ENCODE measurements at places on chromosomes 6 and 20.

DNA sequence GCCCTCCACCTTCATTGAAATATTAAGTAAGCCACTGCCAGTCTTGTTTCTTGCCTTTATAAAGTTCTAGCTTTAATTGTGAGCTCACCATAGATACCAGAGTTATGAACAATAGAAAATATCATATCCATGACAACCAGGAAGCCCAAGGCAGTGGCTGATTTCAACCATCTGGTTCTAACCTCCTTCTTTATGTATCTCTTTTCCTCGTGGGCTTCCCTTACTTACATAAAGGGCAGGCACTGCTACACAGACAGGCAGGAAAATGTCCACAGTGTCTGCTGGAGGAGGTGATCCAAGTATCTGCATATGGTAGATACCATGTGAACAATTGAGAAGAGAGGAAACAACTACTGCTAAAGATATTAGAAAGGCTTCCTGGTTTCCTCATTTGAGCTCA, 65.2 kb upstream of the PRND start:
- no peak for DNase-seq

GRCh38 chr6:13689511-13690256, 22.0 kb downstream of the RANBP9 start:
- no peak for DNase-seq

- no peak for DNase-seq
Observed at GRCh38 chr6:158413028-158413427, 100.8 kb downstream of the TULP4 start.

DNA sequence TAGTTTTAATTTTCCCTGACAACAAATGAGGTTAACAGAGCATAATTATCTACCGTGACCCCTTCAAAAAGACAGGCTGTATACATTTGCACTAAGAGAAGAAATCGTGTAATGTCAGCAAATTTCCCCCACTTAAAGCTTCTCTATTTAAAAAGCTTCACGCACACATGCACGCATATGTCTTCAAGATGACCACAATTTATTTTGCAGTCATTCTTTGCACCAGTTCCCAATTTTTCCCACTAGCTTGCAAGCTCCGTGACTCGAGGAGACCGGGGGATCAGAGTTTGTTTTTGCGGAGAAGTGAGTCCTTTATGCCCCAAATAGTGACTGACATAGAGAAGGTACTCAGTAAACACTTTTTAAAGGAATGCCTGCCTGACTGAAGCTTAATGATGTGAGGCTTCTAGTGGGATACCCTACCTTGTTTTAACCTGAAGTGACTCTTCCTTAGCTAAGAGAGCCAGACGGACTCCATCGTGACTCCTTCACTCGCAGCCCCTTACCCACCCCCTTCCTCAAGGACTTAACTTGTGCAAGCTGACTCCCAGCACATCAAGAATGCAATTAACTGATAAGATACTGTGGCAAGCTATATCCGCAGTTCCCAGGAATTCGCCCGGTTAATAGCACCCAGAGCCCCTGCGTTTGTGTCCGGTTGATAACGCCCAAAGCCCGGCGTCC, 9.3 kb upstream of the NQO2 start:
- no peak for DNase-seq

DNA sequence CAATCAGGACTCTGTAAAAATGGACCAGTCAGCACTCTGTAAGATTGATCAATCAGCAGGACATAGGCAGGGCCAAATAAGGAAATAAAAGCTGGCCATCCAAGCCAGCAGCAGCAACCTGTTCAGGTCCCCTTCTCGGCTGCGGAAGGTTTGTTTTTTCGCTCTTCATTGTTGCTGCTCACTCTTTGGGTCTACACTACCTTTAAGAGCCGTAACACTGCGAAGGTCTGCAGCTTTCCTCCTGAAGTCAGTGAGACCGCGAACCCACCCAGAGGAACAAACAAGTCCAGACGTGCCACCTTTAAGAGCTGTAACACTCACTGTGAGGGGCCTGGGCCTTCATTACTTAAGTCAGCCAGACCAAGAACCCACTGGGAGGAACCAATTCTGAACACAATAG, 223.2 kb upstream of the EXOC2 start:
- no peak for DNase-seq

GRCh38 chr6:22145823-22146677, 150.8 kb downstream of the PRL start:
- DNase-seq = no peak

DNA sequence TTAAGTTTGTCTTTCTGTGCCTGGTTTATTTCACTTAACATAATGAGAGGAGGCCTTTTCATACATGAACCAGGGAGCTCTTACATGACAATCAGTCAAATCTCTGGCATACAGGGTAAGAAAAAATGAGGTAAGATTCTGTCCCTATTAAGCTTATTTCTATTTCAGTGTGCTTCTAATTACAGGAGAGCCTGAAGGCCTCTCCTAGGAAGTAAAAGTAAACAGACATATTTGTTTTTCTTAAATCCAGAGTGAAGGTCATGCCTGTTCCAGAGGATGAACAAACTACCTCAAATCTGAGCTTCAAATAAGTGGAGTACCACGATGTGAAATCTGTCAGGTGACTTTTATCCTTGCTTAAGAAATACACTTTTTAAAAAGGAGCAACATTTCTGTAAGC, 72.6 kb downstream of the POPDC3 start:
- no peak for DNase-seq

- DNase-seq = no peak
Observed at GRCh38 chr6:125196613-125197012, 43.0 kb downstream of the TPD52L1 start.

GRCh38 chr6:163943607-163944385, 529.3 kb downstream of the QKI start:
- no peak for DNase-seq

- no peak for DNase-seq
Observed at GRCh38 chr6:169766232-169766631, 14.8 kb downstream of the ERMARD start.

- DNase-seq = no peak
Observed at GRCh38 chr6:143607974-143608373, 69.8 kb upstream of the PHACTR2 start.

- DNase-seq = no peak
Observed at GRCh38 chr6:75997696-75998095, 74.8 kb downstream of the IMPG1 start.

DNA sequence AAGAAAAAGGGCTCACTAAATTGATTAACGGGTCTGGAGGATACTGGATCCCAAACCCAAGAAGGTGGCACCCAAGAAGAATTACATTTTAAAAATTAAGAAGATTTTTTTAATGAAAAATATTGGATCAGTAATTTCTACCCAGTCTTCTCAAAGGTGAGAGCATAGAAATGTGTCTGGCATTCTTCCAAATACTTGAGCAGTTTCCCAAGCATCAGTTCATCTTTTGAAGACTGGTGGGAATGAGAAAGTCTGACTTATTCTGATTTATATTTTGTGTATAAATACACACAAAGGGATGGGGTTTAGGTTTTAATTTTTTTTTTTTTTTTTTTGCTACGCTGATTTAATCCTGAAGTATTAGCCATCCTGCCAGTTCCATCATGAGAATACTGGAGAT, 3.3 kb downstream of the MGME1 start:
- no peak for DNase-seq

DNA sequence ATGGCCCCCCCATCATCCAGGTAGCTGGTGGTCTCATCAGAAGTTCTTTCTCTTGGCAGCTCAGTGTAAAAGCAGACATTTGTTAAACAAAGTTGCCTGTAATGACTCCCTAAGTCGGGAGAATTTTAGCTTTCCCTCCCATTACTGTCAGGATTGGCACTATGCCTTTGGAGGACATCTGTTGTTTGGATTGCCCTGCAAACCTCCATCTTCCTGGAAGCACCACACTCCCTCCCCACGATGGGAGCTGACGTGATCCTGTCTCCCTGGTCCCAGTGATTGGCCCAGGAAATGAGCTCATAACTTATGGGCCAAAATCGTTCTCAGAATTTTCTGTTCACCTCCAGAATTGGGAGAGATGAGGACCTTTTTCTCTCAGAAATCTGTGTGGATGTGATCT, 42.6 kb upstream of the CNR1 start:
- DNase-seq = no peak

DNA sequence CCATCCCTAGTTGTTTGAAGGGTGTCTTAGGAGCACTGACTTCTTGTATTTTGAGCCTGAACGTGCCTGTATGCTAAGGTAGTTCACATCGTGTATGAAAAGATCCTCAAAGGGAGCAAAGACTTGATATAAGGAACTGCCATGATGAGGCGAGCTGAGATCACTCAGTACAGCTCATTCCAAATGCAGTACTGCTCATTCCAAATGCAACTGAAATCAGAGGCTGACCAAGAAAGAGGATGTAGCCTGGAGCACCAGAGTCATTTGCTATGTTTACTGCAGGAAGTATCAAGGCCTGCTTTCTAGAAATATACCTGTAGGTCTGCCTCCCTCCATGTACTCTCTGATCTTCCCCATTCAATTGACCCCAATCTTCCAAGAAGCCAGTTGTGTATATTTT, 832.2 kb downstream of the EYS start:
- DNase-seq = no peak

DNA sequence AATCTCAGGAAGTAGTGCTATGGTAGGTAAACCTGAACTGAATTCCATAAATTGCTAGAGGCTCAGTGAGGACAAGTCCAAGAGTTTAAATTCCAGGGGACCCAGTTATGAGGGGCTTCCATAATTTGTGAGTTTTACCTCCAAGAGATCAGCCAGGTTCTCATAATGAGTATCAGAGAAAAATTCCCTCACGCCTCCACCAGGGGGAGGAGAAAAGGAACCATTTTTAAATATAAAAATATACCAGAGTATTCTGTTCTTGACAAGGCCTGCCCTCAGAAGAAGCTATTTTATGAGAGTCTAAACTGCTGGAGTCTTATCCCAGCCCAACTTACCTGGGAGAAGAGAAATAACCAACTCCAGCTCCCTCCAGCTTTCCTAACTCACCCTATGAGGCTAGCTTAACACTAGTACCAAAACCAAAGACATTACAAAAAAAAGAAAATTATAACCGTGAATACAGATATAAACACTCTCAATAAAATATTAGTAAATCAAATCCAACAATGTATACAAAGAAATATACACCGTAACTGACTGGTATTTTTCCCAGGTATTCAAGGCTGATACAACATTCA, 158.7 kb downstream of the TFAP2A start:
- DNase-seq = no peak

- no peak for DNase-seq
Observed at GRCh38 chr6:83862776-83863471, 3.4 kb downstream of the CYB5R4 start.

DNA sequence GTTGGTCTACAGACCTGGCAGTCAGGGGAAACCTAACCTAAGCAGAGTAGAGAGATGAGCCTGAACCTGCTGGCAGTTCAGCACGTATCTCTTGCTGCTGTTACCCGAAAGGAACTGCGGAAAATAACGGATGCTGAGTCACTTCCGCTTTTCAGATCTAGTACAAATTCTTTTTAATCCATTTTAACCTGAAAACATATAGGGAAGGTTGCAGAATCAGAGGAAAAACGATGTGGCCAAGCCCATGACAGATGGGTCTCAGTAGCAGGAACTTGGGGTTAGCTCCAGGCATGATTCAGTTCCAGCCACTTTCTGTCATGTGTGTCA, 351.9 kb upstream of the PRND start:
- no peak for DNase-seq

DNA sequence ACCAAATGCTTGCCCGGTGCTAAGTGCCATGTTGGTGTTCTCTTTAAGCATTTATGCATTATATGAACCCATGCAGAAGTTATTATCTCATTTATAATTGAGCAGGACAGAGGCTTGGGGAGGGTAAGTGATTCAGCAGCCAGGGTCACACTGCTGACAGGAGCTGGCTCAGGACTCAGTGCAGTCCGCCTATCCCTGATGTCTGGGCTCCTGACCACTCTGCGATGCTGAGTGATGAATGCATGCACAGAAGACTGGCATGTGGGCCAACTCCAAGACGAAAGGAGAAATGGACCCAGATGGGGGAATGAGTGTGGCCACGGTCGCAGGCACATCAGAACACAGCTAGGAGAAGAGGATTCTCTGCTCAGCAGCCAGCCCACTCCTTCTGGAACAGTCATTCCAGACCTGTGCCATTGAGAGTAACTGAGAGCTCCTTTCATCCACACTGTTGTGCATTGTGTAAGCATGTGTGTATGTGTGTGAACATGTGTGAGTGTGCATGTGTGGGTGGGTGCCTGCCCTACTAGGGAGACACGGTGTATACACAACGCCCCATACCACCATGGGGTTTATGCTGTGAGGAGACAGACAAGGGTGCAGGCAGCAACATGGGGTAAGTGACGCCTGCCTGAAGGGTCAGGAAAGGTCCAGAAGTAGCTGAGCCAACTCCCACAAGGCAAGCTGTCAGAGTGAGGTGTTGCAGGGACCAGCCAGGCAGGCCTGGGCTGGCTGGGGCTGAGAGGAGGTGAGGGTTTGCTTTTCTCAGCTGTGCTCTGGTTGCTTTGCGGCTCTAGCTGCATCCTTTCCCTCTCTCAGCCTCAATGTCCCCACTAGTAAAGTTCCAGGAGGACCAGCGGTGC, 97.8 kb upstream of the PMEPA1 start:
- DNase-seq = no peak

DNA sequence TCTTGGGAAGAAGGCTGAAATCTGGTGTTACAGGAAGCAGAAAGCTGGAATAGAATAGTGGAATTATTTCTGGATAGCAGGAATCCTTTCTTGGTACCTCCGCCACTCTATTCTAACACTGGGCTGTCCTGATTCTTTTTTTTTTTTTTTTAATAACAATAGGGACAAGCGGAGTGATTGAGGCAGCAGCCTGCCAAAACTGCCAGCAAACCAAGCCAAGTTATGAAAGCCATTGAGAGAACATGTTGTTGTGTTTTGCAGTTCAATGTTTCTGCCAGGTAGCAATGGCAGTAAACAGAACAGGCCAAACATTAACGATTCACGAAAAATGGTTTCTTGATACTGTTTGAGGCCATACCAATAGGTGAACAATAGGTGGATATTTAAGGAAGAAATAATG, 47.1 kb downstream of the SLC26A8 start:
- no peak for DNase-seq

GRCh38 chr6:63537201-63537958, 34.9 kb upstream of the LOC128125822 start:
- DNase-seq = no peak

GRCh38 chr6:3352678-3353077, 93.9 kb downstream of the PSMG4 start:
- DNase-seq = no peak

DNA sequence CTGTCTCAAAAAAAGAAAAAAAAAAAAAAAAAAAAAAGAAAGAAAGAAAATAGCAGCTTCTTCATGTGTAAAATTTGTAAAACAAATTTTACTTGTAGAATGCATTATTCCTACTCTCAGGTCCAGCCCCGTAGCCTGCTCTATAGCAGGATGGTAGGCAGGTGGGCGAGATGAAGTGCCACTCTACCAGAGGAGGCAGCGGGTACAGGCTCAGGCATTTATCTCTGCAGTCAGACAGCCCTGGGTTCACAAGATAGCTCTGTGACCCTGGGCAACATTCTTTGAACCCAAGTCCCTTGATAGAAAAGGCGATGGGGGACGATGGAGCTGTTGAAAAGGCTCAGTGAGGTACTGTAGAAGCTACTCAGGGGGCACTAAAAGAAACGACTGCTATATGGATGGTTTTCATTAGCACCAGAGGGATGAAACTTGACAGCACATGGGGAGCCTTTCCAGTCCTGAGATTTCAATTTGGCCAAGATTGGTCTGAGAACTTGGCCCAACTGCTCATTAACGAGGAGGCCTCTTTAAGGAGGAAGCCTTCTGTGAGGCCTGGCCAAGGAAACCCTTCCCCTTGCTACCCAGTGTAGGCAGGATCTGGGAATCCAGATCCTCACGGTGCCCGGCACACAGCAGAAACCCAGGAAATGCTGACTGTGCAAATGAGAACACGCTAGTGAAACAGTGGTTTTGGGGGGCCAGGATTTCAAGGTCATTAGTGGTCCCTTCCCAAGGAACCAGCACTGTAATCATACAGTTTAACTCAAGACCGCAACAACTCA, 63.1 kb downstream of the MYH7B start:
- no peak for DNase-seq

- no peak for DNase-seq
Observed at GRCh38 chr6:14339711-14340584, 222.4 kb downstream of the CD83 start.
